Osteoblast (primary cell): ENCODE measurements at places on chromosomes 2 and 18. TPM values are rescaled to one million over a fixed set of nuclear protein-coding genes. Genes with fewer than 3 reads are reported as not detected.
A peak's percentile ranks its signal among the peaks of the same experiment; 100 is the strongest.

DNA sequence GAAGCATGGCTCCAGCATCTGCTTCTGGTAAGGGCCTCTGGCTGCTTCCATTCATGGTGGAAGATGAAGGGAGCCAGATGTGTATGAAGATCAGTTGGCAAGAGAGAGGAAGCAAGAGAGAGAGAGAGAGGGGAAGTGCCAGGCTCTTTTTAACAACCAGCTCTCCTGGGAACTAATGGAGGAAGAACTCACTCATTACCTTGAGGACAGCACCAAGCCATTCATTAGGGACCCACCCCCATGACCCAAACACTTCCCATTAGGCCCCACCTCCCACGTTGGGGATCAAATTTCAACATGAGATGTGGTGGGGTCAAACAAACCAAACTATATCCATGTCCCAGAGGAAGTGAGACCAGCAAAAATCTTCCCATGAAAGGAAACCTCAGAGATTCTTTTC is 124.8 kb upstream of the SIX2 start:
- no peaks in the 10 kb centered on the region for H3K36me3 ChIP-seq
- peaks cover 35% of the 10 kb centered on the region for H3K4me1 ChIP-seq
- H3K27ac ChIP-seq: peak overlapping the region; percentile 6
- no peaks in the 10 kb centered on the region for H3K27me3 ChIP-seq

DNA sequence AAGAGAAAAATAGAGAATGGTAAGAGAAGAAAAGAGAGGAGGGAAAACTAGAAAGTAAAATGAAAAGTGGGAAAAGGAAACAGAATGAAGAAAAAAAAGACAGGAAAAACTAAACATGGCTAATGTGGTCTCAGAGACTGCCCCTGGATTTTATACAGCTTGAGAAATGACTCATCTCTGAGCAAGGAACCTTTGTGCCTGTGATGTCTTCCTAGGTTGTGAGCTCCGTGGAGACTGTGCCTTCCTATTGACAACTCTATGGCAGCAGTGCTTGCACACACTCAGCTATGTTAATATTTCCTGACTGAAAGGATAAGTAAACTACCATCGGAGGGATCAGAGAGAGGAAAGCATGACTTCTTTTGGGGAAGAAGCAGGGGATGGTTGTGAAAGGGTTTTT is 203.8 kb downstream of the RDH14 start:
- no peak for DNase-seq
- peaks cover 8% of the 10 kb centered on the region for H3K4me1 ChIP-seq
- H3K27ac ChIP-seq: no peak overlapping the region
- no peaks in the 10 kb centered on the region for H3K27me3 ChIP-seq

GRCh38 chr2:67258831-67259230 is 138.3 kb upstream of the ETAA1 start:
- H3K27me3 ChIP-seq: no peaks in the 10 kb centered on the region
- no peaks in the 10 kb centered on the region for H3K36me3 ChIP-seq
- DNase-seq: no peak
- H3K4me3 ChIP-seq: no peak overlapping the region
- peak overlapping the region; percentile 99 for H3K27ac ChIP-seq

GRCh38 chr2:176189681-176190641 is 1.5 kb downstream of the HOXD1 start:
- peaks cover 4% of the 10 kb centered on the region for H3K4me1 ChIP-seq
- H3K27me3 ChIP-seq: peaks cover 76% of the 10 kb centered on the region
- no peaks in the 10 kb centered on the region for H3K36me3 ChIP-seq
- peak; percentile 54 for DNase-seq
- H3K27ac ChIP-seq: no peak overlapping the region

IL36B gene
- total RNA-seq: not detected in 2 replicates

- H3K4me1 ChIP-seq: no peaks in the 10 kb centered on the region
- no peak for DNase-seq
- no peak overlapping the region for H3K4me3 ChIP-seq
- no peaks in the 10 kb centered on the region for H3K27me3 ChIP-seq
- H3K27ac ChIP-seq: no peak overlapping the region
These were observed 56.4 kb downstream of the KCNH7 start for GRCh38 chr2:162782138-162782537.

GRCh38 chr2:164617466-164617865 is 3.8 kb downstream of the GRB14 start:
- H3K27ac ChIP-seq: no peak overlapping the region
- H3K4me3 ChIP-seq: no peak overlapping the region
- DNase-seq: peak; percentile 95
- no peaks in the 10 kb centered on the region for H3K36me3 ChIP-seq
- no peaks in the 10 kb centered on the region for H3K4me1 ChIP-seq

DNA sequence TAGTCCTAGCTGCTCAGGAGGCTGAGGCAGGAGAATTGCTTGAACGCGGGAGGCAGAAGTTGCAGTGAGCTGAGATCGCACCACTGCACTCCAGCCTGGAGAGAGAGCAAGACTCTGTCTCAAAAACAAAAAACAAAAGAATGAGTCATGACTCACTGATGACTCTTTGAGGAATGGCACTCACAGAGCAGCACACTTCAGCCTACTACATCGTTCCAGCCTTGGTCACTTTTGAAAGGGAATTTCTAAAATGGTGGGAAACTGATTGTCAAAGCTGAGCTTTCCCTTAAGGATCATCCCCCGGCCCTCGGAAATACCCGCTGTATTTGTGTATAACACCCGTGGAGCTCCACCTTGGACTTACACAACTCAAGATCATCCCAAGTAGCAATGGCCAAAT is 217.3 kb upstream of the HS6ST1 start:
- no peaks in the 10 kb centered on the region for H3K36me3 ChIP-seq
- peak overlapping the region; percentile 92 for H3K27ac ChIP-seq
- no peaks in the 10 kb centered on the region for H3K27me3 ChIP-seq
- peak; percentile 88 for DNase-seq
- peaks cover 21% of the 10 kb centered on the region for H3K4me1 ChIP-seq

DES gene
- total RNA-seq: 0.72 and 1.2 TPM in 2 replicates

GRCh38 chr2:161102770-161103450 is 57.3 kb upstream of the TANK start:
- no peaks in the 10 kb centered on the region for H3K27me3 ChIP-seq
- no peak overlapping the region for H3K27ac ChIP-seq
- no peaks in the 10 kb centered on the region for H3K36me3 ChIP-seq
- H3K4me3 ChIP-seq: no peak overlapping the region
- peaks cover 23% of the 10 kb centered on the region for H3K4me1 ChIP-seq

- H3K4me1 ChIP-seq: no peaks in the 10 kb centered on the region
- no peak for DNase-seq
- H3K27ac ChIP-seq: no peak overlapping the region
- H3K4me3 ChIP-seq: peak overlapping the region; percentile 15
- no peaks in the 10 kb centered on the region for H3K27me3 ChIP-seq
- H3K36me3 ChIP-seq: no peaks in the 10 kb centered on the region
These were observed 258.7 kb downstream of the TTC32 start for GRCh38 chr2:19643117-19643518.

GRCh38 chr2:127479866-127480743 is 46.2 kb downstream of the IWS1 start:
- peaks cover 42% of the 10 kb centered on the region for H3K36me3 ChIP-seq
- no peak for DNase-seq
- H3K27me3 ChIP-seq: no peaks in the 10 kb centered on the region
- H3K4me1 ChIP-seq: no peaks in the 10 kb centered on the region

GRCh38 chr2:68811364-68811763 is 59.8 kb downstream of the BMP10 start:
- no peak overlapping the region for H3K27ac ChIP-seq
- no peak for DNase-seq
- no peaks in the 10 kb centered on the region for H3K36me3 ChIP-seq
- H3K4me1 ChIP-seq: peaks cover 10% of the 10 kb centered on the region

DNA sequence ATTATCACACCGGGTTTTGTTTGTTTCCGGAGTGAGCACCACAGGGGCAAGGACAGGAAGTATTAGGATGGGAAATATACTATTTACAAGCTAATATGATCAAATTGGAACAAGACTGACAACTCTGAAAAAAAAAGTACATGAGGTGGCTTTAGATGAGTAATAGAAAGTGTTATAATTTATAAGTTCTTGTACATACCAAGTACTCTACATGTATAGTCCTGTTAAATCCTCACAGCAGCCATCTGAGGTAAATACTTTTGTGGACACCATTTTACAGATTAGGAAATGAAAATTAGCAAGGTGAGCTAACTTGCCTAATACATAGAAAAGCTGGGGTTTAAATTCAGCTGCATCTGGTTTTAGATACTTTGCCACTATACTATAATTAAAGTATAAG is 11.2 kb downstream of the FAP start:
- DNase-seq: no peak
- H3K27ac ChIP-seq: peak overlapping the region; percentile 91
- no peak overlapping the region for H3K4me3 ChIP-seq

- H3K27ac ChIP-seq: no peak overlapping the region
- H3K36me3 ChIP-seq: no peaks in the 10 kb centered on the region
- no peak overlapping the region for H3K4me3 ChIP-seq
- no peaks in the 10 kb centered on the region for H3K27me3 ChIP-seq
- H3K4me1 ChIP-seq: no peaks in the 10 kb centered on the region
- DNase-seq: no peak
These were observed 99.6 kb upstream of the MGAT5 start for GRCh38 chr2:134154246-134154645.

- peak; percentile 60 for DNase-seq
- H3K36me3 ChIP-seq: no peaks in the 10 kb centered on the region
- H3K27me3 ChIP-seq: no peaks in the 10 kb centered on the region
- H3K4me3 ChIP-seq: no peak overlapping the region
These were observed 55.9 kb upstream of the NT5C1B start for GRCh38 chr2:18645315-18645714.

C2orf66 gene
- total RNA-seq: under 0.01 and 0.36 TPM in 2 replicates

- H3K4me3 ChIP-seq: no peak overlapping the region
- H3K27me3 ChIP-seq: no peaks in the 10 kb centered on the region
- no peak overlapping the region for H3K27ac ChIP-seq
- no peaks in the 10 kb centered on the region for H3K36me3 ChIP-seq
These were observed 35.3 kb downstream of the CYP26B1 start for GRCh38 chr2:72112401-72112800.

ASNSD1 gene
- 79.0 and 81.8 TPM in 2 replicates for total RNA-seq

DNA sequence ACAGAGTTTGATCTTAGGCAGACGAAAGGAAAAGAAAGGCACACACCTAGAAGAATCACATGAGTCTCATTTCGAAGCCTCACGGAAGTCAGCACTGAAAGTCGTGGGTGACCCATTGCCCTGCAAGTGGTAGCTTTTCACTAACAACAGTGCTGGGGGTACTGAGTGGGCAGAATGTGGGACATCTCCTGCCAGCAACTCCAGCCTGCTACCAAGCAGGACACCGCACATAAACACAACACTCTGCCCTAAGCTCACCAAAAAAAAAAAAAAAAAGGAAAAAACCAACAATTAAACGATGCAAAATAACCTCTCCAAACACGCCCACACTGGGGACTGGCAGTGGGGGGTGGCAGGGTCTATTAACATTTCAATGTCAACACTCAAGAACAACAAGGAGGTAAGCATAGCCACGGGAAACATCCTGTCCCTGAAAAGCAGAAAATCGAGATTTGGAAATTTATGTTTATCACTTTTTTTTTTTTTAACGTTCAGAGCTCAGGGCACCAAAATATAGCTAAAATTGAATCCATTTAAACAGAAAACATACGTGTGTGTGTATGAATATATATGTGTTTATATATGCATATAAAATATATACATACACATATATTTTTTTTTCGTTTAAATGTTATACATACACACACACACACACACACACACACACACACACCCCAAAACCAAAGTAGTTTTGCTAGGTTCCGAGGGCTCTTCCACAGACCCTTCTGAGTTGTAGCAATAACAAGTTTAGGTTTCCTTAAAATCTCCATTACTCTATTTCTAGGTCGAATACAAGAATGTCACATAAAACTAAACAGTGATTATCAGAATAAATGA is 2.2 kb downstream of the INO80D start:
- H3K4me1 ChIP-seq: peaks cover 10% of the 10 kb centered on the region
- peak overlapping the region; percentile 65 for H3K27ac ChIP-seq
- no peaks in the 10 kb centered on the region for H3K27me3 ChIP-seq
- H3K4me3 ChIP-seq: peak overlapping the region; percentile 89

UGT1A3 gene
- not detected in 2 replicates for total RNA-seq

DNA sequence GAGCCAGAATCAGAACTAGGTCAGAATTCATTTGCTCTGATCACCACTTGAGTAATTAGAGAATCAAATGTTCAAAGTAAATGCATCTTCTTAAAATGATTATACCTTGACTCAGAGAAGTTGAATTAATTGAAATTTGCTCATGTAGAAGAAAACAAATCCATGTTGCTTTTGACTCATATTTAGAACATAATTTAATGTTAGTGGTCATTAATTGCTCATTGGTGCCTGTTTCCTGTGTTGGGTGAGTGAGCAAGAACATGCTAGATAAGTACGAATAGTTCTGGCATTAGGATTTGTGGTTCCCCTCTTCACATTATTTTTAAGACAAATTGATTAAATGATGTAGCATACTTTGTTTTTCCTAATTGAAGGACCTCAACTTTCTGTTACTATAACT is 19.0 kb downstream of the ACVR2A start:
- no peak overlapping the region for H3K4me3 ChIP-seq
- no peak overlapping the region for H3K27ac ChIP-seq
- no peaks in the 10 kb centered on the region for H3K4me1 ChIP-seq
- no peaks in the 10 kb centered on the region for H3K36me3 ChIP-seq
- no peak for DNase-seq

DNA sequence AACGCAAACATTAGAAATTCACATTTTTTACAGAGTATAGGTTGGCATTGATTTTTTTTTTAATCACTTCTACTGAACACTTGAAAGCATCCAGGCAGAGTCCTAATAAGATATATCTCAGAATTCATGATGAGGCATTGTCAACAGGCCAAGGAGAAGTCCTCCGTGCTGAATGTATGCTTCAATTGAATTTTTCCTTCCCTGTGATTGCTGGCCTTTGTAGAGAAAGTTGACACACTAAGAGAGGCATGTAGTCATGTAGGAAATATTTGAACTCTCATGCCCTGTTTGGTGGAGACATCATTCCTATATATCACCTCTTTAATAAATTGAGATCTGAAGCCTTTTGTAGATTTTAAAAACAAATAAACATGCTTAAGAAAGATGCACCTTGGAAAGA is 844.9 kb downstream of the CPS1 start:
- no peak for DNase-seq
- H3K4me1 ChIP-seq: no peaks in the 10 kb centered on the region
- H3K27ac ChIP-seq: no peak overlapping the region
- no peaks in the 10 kb centered on the region for H3K36me3 ChIP-seq
- H3K4me3 ChIP-seq: no peak overlapping the region

DNA sequence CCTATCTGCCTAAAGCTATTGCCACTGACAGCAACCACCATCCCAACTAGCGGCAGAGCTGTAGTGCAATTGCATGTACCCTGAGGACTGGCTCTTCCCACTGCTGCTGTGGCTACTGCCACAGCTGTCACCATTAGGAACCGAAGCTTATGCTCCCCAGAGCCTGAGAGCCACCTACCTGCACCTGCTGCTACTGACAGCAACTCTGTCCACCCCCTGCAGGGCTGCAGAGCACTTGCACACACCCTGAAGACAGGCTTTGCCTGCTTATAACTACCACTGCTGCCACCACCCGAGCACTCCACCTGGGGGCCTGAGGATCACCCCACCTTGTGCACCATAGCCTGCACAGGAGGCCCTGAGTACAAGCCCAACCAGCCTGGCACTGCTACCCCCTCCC is 217.6 kb upstream of the FOSL2 start:
- no peak overlapping the region for H3K27ac ChIP-seq
- H3K36me3 ChIP-seq: no peaks in the 10 kb centered on the region
- H3K4me3 ChIP-seq: no peak overlapping the region

APOB gene
- total RNA-seq: under 0.01 TPM in 2 replicates
